Activated naive CD8-positive, alpha-beta T cell treated with anti-CD3 and anti-CD28 coated beads, Interleukin-2, amount 10 ng/mL, durations not matched to agents 7 days and 5 days (primary cell): ENCODE measurements at places on chromosomes 3 and 15.

- no peak for DNase-seq
Measured at GRCh38 chr3:89488800-89489580, 381.6 kb downstream of the EPHA3 start.

DNA sequence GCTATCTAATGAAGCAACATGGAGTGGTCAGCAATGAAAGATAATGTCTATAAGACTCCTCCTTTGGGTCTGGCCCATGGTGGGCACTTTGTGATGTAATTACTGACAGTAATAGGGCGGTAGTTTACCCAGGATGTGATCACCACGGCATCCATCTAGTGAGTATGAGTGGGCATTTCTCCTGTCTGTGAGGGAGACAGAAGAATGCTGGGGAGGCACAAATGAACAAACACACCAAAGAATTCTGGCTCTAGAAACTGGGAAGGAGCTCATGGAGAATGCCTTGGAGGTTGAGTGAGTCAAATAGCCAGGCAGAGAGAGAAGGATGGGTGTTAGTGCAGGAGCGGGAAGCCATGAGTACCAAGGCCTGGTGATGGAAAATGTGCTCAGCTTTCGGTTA is 217.5 kb downstream of the WNT5A start:
- no peak for DNase-seq

DNA sequence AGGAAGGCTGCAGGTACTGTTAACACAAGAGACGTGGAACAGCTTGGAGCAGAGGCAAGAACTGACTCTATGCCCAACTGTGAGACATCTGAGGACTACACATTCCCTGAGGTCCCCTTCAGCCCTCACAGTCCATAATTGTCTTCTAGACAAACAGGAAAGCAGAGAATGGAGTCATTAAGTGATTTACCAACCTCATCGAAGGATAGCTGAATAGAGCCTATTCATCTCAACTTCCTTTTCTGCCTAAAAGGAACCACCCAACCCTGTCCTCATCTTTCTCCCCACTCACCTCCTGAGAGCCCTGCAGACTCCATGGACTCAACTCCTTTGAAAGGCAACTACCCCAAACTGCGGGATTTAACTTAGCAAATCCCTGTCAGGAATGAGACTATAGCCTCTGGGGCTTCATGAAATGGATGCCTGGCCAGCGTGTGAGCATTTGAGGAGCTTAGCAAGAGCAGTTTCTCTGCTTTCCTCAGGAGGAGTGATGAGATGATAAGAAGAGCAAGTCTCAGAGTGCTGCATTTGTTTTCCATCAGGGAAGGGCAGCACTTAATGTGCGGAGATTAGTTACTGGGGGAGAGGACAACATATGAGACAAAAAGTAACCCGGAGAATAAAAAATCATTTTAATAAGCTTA is 61.5 kb upstream of the FILIP1L start:
- DNase-seq = no peak

DNA sequence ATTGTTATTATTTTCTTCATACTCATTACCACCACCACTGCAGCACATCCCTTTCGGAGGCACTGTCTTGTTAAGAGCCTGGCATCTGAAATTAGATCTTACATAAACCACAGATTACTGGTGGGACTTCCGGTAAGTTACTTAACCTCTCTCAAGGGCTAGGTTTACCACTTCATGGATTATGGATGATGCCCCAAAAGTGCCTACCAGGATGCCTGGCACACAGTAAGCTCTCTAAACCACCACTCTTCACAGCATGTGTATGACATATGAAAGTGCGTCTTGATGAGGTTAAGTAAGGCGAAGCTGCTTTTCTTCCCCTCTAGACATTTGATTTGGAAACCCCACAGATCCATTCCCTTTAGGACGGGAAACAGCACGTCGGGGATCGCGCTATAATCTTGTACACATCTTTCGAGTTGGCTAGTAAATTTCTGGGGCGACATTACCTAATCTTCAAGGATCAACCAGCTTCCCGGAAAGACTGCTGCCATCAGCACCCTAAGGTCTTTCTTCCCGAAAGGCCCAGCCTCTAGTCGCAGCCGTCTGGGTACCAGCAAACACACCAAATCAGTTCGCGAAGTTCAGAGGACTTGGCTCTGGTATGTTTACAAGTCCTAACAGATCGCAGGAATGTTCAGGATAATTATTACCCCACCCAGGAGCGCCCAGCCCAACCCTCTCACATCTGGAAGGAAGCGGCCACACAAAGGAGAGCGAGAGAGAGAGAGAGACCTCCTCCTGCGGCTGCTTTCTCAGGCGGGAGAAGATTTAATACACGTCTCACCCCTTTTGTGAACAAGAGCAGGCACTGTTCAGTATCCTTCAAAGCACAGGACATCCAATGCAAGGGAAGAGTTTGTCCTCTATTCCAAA is 155.1 kb upstream of the FRMD4B start:
- DNase-seq = no peak

DNA sequence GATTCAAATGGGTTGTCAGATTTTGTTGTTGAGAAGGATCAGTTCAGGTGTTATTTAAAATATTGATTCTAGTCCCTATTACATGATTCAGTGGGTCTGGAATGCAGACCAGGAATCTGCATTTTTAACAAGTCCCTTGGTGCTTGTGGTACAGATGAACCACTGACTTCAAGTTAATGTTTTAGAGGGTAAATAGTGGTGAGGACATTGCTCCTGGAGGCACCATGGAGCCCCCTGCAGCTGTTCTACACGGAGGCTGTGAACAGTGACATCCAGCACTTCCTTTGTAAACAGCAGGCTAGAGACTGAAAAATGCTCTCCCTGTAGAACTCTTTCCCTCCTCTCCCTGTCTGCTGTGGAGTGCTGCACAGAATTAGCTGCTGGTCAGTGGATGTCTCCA is 4.8 kb upstream of the FSIP1 start:
- DNase-seq = no peak

DNA sequence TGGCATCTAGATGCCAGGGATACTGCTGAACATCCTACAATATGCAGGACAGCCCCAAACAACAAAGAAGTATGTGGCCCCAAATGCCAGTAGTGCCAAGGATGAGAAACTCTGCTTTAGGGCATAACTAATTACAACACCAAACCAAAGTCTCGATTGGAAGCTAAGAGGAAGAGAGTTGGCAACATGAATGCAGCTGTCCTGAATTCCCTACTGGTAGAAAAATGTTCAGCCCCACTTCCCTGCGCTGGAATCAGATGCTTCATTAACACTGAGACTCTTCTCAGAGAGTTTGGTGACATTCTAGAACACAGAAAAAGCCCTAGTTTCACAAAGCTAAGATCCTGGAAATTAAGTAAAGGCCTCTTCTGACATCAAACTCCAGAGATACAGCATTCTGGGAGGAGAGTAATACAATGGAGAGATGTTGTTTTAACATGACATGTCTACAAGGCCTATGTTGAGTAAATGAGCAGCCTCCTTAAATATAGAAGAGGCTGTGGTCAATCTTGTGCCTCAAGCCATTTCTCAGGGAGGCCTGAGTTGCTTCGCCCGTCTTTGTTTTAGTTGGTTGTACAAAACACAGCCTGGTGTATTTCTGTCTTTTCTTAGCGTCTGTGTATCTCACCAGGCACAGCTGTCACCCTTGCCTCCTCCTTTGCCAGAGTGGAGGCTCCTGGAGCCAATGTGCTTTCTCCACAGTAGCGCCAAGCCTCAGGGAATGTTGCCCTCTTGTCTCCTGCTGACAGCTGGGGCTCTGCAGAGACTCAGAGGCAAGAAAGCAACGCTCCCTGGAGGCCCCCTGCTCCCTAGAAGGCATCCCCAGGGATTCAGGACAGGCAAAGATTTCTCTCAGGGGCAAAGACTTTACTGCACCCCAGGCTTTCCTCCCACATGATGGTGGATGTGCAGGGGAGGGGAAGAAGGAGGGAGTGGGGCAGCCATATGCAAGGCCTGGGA is 25.1 kb upstream of the CTNNB1 start:
- no peak for DNase-seq

DNA sequence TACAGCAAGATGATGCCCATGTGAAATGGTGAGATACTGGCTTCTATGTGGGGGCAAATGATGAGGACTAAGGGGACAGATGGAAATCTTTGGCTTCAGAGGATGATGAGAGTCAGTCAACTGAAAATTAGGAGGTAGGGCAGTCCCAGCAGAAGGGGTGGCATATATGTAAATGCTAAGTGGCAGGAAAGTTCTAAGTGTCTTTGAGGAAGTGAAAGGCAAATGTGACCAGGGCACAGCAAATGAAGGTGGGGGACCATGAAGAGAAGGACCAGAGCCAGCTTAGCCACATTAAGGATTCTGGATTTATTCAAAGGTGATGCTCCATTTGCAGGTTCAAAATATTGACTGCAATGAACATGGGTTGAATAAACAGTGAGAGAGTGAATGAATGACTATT is 29.2 kb upstream of the LIMD1 start:
- DNase-seq = no peak

DNA sequence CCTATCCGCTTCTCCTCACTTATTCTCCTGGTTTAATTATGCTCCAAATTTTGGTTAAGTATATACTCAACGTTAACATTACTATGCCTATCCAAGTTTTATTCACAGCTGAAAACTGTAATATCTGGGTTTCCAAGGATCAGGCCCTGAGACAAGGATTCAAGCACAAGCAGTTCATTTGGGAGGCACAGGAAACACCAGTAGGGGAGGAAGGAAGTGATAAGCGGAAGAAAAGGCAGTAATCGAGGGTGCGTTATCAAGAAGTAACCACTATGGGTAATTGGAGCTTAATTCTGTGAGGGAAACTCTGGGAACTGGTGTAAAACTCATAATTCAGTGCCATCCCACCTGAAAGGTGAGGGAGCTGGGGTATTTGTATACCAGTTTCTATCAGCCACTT is 120.3 kb downstream of the KCNAB1 start:
- DNase-seq = no peak

GRCh38 chr3:190911382-190911781 is 48.9 kb upstream of the GMNC start:
- no peak for DNase-seq

DNA sequence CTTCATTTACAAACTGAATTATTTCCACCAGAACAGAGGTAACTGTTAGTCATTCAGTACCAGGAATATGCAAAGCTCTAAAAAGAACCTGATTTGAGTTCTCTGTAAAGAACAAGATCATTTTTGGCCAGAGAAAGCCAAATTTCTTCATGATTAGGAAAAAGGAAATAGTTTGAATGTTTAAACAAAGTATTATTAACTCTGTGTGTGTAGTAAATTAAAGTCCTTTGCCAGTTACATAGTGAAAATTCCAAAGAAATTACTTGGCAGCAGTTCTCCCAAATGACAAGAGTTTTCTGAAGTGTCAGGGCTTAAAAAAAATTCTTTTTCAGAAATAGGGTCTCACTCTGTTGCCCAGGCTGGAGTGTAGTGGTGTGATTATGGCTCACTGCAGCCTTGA is 24.5 kb downstream of the QTRT2 start:
- DNase-seq = no peak

DNA sequence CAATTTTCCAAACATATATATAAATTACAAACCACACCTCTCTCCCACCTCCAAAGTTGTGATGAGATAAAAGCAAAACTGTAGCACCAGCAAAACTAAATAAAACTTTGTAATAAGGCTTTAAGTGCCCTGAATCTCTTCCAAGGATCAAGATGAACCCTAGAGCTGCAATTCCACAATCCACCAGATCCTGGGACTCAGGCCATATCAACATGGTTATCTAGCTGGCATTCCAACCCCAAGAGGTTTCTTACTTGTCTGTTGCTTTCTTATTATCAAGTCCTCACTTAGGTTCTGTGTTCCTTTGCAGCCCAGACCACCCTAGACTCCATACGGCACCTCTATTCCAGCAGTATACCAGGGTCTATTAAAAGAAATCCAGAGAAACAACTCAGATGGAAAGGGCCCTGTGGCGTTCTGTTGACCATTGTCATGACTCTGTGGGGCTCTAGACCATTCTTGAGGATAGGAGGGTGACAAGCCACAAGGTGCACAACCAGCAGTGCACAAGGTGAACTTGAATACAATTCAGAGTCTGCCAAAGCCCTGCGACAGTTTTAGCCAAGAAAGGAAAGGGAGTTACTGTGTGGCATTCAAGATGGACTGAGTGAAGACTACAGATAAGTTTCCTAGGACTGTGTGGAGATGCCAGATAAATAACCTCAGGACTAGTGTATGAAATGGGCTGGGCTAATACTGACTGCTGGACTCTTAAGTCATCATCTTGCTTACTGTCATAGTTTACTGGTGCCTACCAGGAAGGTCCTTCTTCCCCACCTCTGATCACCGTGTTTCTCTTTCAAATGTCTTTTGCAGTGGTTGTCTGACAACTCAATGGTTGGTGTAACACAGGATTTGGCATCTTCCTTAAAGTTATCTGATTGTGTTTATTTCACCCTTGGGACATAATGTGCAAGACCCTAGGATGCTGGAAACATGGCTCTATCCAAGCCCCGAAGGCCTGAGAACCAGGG is 27.2 kb downstream of the ACKR2 start:
- no peak for DNase-seq

DNA sequence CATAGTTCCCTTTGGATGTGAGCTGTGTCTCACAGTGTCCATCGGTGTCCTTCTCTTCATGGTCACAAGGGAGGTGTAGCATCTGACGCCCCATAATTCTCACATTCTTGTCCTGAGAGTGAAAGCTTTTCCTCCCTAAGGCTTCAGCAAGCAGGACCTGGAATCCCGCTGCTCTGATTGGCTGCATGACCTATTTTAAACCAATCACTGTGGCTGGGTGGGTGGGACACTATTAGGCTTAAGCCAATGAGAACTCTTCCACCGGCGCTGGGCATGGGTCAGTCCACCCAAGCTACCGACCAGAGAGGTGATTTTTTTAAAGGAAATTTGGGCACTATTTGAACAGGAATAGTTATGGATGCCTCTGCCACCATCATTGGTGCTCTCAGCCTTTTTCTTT is 385.9 kb downstream of the MFSD1 start:
- no peak for DNase-seq

DNA sequence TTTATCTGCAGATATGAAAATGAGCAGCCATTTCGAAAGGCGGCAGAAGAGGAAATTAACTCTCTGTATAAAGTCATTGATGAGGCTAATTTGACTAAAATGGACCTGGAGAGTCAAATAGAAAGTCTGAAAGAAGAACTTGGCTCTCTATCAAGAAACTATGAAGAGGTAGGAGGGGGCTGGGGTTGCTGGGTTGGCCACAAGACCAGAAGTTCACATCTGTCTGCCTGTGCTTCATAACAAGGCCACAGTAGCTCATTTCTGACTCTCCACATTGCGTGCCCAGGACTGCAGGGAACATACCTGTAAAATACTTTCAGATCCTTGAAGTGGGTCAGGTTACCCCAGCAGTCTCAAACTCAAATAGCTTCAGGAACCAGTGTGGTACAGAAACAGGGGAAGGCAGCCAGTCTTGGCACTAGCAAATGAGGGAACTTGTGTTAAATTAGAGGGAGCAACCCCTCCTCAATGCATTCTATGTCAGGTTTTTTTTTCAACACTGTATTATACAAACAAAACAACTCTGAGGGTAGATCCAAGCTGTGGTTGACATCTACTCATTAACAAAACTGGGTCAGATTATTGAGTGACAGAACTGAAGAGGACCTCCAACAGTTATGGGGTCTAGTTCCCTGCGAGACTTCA is 48.7 kb downstream of the BFSP2 start:
- DNase-seq = no peak
